A549 (cell line): ENCODE measurements at places on chromosomes 3 and 15.

DNA sequence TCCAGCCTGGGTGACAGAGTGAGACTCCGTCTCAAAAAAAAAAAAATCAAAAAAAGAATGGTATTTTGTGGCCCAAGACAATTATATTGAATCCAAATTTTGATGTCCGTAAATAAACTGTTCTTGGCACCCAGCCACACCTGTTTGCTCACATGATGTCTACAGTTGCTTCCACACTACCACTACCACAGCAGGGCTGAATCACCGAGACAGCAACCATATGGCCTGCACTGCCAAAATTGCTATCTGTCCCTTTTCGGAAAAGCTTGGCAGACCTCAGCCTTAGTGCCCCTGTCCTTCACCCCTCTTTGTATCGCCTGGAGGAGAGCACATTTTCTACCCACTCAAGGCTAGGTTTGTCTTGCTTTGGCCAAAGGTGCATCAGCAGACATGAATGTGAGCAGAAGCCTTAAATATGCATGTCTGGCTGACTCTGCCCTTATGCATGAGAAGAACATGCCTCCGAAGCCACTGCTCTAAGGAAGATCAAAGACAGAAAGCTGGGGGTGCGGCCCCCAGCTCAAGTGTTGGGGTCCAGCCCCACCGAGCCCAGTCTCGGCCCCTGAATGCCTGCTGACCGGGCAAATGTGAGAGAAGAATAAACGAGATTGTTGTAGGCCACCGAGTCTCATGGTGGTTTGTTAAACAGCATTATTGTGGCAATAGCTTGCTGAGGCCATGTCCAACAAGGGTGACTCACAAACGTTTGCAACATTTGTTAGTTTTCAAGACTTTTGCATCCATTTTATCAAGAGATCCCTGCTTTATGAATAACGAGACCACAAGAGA is 108.1 kb downstream of the TPRA1 start:
- no peak for DNase-seq

DNA sequence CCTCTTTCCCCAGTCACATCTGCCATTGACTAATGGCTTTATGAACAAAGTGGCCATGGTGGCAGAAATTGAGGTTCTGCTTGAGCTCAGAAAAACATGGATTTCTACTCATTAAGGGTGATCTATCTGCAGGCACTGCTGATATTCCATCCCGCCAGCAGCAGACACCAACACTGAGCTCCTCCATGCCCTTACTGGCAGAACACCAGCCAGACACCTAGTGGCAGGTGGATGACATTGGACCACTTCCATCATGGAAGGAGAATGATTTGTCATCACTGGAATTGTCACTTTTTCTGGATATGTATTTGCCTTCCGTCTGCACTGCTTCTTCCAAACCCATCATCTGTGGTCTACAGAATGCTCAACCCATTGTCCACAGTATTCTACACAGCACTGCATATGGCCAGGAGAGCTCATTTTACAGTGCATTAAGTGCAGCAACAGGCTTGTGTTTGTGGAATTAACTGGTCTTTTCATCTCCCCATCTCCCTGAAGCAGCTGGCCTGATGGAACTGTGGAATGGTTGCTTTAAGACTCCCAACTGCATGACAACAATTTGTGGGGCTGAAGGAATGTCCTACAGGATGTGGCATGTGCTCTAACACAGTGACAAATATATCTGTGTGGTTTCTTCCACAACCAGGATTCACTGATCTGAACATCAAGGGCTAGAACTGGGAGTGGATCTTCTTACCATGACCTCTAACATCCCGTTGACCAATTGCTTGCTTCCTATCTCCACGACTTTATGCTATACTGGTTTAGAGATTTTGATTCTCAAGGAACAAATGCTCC is 103.4 kb downstream of the WNT7A start:
- no peak for DNase-seq

DNA sequence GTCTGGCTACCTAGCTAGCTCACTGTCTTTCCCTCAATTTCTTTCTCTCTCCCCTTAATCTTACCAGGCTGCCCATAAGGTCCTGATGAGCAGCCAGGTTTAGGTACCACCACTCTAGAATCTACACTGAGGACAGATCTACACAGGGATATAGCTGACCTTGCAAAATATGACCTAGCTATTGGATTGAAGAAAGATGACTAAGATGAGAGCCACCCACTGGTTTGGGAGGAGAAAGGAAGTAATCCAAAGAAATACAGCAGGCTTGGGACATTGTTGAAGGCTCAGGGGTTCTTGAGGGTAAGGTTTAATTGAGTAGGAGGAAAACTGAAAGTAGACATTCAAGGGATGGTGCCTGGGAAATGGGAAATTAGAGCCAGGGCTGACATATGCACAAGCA is 142.0 kb upstream of the TMC3 start:
- no peak for DNase-seq

GRCh38 chr15:101463270-101463669 is 26.2 kb downstream of the PCSK6 start:
- no peak for DNase-seq

DNA sequence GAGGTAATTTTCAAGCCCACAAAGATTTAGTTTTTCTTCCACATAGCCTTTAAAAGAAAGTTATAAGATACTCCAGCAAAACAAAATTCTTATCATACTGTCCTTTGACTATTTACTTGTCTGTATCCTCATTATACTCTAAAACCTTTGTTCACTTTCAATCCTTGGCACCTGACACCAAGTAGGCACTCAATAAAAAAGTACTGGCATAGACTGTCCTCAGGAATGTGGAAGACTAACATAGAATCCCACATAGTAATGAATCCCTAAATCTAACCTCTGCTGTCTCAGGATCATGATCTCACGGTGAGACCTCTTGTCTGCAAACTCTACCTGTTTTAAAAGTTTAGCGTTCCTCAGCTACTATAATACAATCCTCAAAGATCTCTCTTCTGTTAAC is 21.6 kb downstream of the PHC3 start:
- no peak for DNase-seq

DNA sequence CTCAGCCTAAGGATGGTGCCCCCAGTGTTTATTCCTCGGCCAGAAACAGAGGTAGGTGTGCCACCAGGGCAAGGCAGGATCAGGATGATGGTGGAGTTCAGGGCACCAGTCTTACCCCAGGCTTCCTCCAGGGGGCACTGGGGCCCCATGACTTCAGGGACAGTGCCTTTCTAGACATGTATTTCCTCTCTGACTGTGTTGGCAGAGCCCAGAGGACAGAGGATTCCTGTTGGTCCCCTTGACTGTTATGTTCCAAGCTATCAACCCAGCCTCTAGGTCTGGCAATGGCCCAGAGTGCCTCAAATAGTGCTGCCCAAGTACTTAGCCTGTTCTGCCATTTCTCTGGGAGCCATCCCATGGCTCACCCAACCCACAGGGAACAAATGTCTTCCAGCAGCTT is 2.8 kb downstream of the HEMK1 start:
- DNase-seq: peak; percentile 55

DNA sequence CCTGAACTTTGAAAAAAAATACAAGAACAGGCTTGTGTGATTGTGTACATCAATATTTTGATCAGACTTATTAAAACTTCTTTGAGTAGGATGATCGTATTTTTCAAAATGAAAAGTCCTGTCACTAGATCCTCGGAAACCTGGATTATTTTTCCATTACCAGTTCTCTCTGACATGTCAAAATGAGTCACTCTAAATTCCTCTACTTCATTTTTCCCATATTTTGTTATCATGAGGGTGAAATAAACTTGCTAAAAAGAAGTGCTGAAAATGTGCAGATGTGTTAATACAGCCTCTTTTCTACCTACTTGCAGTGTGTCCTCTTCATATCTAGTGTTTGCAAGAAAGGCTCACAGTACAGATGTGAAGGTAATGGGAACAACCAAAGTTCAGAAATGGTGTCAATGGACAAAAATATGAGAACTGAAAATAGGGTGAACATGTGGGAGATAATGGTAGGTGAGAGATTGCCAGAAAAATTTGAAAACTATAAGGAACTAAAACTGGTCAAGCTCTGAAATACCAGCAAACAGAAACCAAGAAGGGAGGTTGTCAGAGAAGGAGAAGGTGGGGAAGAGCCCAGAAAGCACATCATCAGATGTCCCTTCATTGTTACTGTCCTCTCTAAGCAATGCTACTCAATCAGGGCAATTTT is 108.2 kb downstream of the EOMES start:
- DNase-seq: no peak

GRCh38 chr3:46289966-46290365 is 47.7 kb downstream of the CCR3 start:
- DNase-seq: no peak

- DNase-seq: peak; percentile 91
Measured at GRCh38 chr3:155737844-155738460, 6.9 kb downstream of the PLCH1 start.

- DNase-seq: no peak
Measured at GRCh38 chr3:122646146-122646988, 34.3 kb upstream of the PARP14 start.
